Dorsolateral prefrontal cortex (tissue), 122 donors: ENCODE measurements at places on chromosomes 2 and 18. TPM values are rescaled to one million over a fixed set of nuclear protein-coding genes. Genes with fewer than 3 reads are reported as not detected.

The SLC9A4 gene
- total RNA-seq, result 0.92 TPM

The HMSD gene
- 1.0 TPM for total RNA-seq

The TMEM163 gene
- total RNA-seq, result 20.7 TPM

- no peak for DNase-seq
These were observed 154.3 kb upstream of the KCNH7 start for GRCh38 chr2:162992828-162993227.

GRCh38 chr18:29982218-29982617, 1060.3 kb downstream of the DSC3 start:
- DNase-seq, result no peak

GRCh38 chr2:208077276-208077675, 47.0 kb downstream of the CRYGD start:
- DNase-seq, result no peak
